ENCODE measurements at places on chromosomes 1 and 21.
A peak's percentile ranks its signal among the peaks of the same experiment; 100 is the strongest.

- DNase-seq = no peak
These were observed 12.6 kb upstream of the LAMTOR5 start for GRCh38 chr1:110420023-110420662.

DNA sequence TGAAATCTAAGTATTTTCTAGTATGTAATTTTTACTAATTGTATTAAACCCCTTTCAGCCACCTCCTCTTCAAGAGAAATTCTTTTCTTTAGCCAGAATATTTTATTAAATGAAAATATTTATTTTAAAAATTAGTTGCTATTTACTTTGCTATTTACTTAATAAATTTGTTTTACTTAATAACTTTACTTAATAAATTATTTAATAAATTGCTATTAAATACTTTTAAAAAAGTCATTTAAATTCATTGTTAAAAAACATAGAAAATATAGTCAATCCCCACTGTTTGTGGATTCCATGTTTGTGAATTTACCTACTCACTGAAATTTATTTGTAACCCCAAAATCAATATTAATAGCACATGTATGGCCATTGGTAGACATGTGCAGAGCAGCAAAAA, 105.6 kb downstream of the ATP1B1 start:
- no peak for DNase-seq

DNA sequence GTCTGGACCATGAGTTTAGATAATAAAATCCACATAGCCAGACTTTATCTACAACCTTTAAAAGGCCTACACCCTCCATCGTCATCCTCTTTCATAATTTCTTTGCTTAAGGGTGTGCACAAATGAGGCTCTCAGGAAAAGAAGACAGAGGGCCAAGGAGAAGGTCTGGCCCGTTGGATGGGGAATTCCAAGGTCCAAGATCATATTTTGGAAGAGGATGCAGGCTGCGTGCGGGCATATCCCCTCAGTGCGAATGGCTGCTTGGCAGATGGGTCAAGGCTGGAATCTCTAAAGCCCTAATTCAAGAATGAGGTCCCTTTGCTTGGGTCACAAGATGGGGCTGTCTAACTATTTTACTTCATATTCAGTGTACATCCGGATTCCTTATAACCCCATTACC, 782.2 kb upstream of the NCAM2 start:
- DNase-seq = no peak

DNA sequence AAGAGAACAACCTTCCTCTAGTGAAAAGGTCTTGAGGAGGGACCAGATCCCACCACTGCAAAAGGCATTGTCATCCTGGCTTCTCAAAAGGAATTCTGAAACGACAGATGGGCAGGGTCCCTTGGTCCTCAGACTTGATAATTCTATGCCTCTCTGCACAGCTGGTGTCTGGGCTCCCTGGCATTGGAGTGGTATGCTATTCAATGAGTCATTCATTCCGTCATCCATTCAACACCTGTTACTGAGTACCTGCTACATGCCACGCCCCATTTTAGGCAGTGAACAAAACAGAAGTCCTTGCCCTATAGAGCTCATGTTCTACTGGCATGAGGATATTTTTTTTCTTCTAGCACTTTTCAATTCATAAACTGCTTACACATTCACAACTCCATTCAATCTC, 45.8 kb upstream of the HMGB4 start:
- no peak for DNase-seq

DNA sequence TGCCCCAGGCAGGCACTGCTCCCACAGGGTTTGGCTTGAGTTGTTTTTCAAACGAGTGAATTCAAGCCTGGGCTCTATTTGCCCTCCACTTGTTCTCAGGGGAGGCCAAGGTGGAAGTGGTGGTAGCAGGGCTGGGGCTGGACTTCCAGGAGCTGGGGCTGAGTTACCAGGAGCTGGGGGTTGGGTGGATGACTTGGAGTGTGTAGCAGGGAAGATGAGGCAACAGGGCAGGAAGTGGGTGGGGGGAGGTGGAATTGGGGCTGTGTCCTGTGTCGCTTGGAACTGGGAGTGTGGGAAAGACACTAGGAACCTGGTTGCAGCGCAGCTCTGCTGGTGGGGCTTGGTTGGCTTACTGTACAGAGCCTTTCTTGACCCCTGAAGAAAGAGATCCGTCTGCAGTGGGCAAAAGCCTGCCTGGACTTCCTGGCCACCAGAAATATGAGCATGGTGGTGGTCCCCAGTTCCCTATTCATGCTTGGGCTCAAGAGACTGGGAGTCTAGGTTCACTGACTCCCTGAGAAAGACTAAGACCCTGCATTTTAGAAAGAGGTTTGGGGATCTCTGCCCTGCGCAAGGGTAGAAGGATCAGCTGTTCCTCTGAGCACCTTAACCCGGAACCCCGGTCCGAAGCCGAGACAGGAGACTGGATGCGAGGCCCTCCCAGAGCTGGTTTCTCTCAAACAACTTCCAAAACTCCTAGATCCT, 3.1 kb downstream of the TFAP2E start:
- DNase-seq = no peak

- DNase-seq = no peak
These were observed 69.9 kb downstream of the ZC3H11B start for GRCh38 chr1:219542828-219543518.

DNA sequence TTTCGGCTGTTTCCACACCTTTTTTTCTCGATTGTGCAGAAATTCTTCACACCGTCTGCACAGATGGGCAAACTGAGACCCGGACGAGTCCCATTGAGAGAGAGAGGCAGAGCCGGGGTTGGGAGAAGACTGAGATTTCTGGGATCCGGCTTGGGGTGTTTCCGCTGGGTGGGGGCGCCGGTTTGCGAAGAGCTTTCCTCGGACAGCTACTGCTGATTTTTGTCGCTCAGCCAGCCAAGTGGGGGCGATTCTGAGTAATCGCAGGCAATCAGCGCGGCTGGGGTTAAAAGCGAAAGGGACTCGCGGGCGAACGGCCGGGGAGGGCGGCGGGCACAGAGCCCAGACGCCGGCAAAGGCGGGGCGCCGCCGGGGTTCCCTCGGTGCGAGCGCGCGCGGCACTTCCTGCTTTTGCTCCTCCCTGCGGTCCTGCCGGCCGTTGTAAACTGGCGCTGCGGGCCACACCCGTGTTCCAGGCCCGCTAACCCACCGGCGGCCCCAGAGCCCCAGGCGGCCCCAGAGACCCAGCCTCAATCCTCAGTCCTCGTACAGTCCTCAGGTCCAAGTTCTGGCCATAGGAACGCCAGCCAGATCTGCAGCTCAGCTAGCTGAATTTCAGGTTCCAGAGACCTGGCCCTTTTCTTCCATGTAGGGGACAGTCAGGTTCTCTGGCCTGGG, 32.4 kb upstream of the JUN start:
- peak; percentile 92 for DNase-seq

- DNase-seq = no peak
These were observed 391.0 kb downstream of the LMO4 start for GRCh38 chr1:87719658-87720057.

DNA sequence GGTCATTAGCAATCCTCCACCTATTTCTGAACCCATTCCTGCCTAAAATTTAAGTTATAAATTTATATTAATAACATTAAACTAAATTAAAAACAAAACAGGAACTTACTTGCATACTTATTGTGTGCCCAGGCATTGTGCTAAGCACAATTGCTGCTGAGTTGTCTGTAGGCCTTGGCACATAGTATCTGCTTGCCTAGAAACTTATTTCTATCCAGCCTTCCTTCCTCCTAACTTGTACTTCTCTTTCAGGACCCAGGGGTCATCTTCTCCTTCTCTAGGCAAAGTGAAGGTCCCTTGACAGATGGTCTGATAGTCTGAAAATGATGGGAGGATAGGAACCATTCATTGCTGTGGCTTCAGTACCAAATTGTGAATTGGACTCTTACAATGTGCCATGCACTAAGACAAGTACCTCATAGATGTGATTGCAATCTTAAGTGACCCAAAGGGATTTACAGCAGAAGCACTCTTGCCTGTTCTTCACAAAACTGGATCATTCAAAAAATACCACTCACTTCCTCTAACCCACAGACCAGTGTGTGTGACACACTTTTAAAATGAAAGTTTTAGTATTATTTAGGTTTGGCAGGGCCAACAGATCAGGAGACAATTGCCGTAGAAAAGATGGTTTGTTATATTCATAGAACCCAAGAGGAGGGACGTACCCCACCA, 10.3 kb upstream of the CD101 start:
- DNase-seq = no peak

DNA sequence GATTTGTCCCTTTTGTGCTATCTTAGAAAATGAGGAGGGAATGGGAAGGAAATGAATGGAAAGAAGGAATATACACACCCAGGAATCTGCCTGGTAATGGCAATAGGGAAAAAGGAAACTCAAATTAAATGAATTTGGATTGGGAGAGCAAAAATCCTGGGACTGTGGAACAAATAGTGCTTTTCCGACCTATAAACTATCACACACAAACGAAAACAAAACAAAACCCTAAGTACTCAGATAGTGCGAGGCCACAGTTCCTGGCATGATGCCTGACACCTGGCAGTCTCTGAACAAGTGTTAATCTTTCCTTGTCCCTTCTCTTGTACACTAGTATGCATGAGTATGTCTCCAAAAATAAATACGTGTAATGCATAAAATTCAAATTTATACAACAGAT, 319.8 kb upstream of the SPAG17 start:
- DNase-seq = no peak

DNA sequence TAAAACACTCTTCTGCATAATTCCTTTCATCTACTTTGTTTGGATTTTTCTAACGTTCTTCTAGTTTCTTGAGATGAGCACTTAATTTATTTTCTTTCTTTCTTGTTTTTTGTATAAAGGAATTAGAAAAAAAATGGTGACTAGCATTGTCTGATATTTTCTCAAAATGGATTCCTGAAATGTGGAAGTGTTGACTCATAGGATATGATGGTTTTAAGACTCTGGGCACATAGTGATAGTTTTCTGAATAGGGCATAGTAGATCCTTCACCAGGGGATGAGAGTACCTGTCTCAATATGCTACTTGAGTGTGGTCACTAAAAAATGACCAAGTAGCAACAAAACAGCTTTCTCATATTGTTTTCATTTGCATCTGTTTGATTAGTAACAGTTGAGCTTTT, 100.9 kb downstream of the PEX14 start:
- DNase-seq = no peak

- no peak for DNase-seq
These were observed 1368.6 kb upstream of the ADGRL4 start for GRCh38 chr1:80375109-80375508.

GRCh38 chr1:152313319-152313801, 11.7 kb downstream of the FLG start:
- no peak for DNase-seq

- DNase-seq = no peak
These were observed 29.1 kb downstream of the EVI5 start for GRCh38 chr1:92755541-92756461.

DNA sequence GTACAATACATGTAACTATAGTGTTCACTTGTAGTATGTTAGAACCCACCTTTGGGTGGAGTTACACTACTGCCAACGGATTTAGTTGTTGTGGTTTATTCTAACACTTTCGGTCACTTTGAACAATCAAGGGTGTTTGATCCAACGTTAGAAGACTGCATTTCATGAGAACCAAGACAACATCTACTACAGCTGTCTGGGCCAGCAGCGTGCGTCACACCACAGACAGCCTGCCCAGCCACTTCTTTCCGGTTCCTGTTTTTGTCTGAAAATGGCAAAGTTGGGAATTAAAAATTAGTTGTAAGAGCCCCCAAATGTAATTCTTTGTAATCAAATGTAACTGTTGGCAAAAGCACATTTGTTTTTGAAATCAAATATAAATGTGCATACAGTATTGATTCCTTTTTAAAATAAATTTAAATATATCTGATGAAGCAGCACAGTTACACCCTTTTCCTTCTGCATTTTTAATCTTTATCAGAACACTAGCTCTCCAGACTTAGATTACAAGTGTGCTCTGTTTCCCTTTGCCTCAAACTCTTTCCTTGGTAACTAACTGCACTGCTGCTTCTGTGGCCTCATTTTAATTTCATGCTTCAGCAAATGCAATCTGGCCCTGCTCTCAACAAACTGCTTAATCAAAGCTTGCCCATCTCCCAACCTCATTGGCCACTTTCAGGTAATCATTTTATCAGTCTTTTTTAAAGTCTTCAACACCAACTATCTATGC, 86.6 kb upstream of the DPH5 start:
- DNase-seq = no peak

GRCh38 chr21:45994086-45994661, 12.6 kb downstream of the COL6A1 start:
- DNase-seq = peak; percentile 65

DNA sequence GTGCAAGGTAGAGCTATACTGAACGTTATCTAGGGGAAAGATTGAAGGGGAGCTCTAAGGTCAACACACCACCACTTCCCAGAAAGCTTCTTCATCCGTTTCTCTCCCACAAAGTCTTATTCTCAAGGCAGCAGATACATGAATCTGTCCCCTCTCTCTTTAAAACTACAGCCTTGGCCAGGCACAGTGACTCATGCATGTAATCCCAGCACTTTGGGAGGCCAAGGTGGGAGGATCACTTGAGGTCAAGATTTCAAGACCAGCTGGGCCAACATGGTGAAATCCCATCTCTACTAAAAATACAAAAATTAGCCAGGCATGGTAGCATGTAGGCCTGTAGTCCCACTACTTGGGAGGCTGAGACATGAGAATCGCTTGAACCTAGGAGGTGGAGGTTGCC, 8.1 kb downstream of the CYP4X1 start:
- no peak for DNase-seq

DNA sequence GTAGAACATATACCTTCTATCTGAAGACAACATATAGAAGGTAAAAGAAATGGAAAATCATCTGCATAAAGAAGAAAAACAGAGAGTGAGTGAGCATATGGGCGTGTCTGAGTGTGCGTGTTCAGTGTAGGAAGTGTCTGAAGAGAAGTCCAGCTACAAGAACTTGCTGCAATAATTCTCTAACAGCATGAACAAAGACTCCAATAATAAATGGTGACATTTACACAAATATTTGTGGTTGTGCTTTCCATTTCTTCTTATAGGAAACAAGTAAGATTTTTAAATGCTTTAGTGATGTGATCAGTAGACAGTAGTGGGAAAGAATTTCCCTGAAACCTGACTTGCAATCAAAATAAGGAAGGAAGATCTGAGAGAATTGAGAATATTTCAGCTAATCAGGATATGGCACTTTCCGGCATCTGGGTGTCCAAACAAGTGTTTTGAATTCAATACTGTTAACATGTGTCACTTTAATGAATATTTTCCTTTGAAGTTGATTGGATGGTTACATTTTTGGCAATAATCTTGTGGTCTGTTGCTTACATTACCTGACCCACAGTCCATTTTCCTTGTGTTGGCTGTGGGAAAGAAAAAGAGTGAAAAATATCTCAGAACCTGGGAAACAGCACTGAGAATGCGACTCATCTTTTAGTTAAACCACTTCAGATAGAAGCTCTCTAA, 154.0 kb downstream of the TGFB2 start:
- no peak for DNase-seq

DNA sequence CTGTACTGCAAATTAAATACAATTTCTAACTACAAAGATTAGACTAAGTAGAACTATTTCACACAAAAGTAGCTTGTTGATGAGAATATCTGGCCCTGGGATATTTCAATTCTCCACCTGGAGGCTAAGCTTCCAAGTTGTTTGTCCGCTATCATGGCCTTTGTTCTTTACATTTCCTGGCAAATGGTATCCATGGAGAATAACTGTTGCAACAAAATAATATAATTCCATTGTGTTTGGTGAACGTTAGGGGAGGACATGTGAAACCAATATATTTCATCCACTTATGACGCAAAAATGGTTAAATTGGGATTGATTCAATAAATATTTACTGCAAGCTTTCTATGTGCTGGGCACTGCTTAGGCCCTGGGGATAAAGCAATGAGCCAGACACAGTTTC, 565.4 kb downstream of the PTPRC start:
- no peak for DNase-seq

Measured in left forelimb (tissue), 1 donor.